ENCODE measurements at places on chromosomes 16 and 17.

GRCh38 chr16:84763629-84764028 lies 56.2 kb upstream of the CRISPLD2 start:
- no peak for DNase-seq

DNA sequence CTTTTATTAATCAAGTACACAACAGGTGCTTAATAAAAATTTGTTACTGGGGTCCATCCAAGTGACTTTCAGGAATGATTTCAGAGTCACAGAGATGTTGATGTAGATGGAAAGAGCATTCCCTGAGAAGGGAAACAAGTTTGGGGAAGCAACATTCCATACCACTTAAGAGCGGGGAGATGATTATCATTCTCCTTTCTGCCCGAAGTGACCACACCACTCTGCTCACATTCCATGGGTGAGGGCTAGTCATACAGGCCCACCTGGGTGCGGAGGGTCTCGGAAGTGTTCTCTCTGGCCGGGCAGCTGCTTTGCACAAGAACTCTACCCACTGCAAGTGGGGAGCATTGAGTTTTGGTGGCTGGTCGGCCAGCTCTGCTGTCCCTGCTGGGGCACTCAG lies 231.4 kb downstream of the SNX29 start:
- DNase-seq, result no peak

DNA sequence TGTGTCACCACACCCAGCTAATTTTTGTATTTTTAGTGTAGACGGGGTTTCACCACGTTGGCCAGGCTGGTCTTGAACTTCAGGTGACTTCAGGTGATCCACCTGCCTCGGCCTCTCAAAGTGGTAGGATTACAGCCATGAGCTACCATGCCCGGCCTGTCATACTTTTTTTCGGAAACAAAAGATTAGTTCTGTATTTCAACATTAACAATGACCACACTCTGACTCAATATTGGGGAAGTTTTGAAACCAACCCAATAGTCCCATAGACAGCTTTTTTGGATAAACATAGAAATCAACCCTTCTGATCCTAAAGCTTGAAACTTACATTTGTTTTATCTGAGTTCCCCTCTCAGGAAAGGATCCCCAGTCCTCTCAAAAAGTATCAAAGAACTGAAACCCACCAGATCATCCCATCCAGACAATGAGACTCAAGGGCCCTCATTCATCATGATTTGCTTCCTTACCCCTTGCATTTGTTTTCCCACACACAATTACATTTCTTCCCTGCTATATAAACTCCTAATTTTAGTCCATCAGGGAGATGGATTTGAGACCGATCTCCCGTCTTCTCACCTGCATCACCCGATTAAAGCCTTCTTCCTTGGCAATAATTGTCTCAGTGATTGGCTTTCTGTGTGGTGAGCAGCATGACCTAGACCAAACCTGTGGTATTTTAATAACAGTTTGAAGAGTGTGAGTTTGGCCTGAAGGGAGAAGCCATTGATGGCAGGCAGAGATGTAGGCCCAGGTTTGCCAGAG lies 7.2 kb upstream of the AGRP start:
- no peak for DNase-seq

DNA sequence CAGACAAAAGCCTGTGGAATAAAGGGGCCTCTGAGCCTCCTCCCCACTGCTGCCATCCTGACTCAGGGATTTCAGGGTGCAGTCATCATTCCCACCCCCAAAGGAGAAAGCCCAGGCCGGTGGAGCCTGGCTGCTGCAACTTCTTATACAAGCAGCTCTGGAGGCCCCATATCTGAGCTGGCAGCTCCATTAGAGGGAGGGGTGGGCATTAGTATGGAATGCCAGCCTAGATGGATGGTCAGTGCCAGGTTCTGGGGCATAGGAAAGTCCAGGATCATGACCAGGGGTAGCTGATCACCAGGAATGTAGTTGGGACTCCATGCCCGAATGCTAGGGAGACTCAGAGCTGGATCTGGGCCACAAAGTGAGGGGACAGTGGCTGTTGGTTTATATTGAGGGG lies 581.0 kb downstream of the KCNJ18 start:
- no peak for DNase-seq

DNA sequence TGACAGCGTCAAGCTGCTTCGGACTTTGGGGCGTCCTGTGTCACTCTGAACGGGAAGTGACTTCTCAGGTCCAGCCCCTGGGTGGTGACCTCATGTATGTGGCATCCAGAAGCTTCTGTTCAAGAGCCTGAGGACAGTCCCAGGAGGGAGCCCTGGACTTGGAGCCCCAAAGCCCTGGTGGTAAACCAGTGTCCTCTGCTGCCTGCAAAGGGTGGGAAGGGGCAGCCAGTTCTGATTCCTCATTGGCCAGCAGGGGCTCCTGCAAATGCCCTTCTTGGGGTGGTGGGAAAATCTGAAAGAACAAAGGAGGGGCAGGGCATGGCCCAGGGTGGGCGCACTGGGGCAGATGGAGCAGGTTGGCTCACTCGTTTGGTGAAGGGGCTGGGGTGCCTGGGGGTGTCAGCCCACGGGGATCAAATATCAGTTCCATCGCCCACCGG lies 1.6 kb downstream of the OSGIN1 start:
- peak; percentile 60 for DNase-seq

DNA sequence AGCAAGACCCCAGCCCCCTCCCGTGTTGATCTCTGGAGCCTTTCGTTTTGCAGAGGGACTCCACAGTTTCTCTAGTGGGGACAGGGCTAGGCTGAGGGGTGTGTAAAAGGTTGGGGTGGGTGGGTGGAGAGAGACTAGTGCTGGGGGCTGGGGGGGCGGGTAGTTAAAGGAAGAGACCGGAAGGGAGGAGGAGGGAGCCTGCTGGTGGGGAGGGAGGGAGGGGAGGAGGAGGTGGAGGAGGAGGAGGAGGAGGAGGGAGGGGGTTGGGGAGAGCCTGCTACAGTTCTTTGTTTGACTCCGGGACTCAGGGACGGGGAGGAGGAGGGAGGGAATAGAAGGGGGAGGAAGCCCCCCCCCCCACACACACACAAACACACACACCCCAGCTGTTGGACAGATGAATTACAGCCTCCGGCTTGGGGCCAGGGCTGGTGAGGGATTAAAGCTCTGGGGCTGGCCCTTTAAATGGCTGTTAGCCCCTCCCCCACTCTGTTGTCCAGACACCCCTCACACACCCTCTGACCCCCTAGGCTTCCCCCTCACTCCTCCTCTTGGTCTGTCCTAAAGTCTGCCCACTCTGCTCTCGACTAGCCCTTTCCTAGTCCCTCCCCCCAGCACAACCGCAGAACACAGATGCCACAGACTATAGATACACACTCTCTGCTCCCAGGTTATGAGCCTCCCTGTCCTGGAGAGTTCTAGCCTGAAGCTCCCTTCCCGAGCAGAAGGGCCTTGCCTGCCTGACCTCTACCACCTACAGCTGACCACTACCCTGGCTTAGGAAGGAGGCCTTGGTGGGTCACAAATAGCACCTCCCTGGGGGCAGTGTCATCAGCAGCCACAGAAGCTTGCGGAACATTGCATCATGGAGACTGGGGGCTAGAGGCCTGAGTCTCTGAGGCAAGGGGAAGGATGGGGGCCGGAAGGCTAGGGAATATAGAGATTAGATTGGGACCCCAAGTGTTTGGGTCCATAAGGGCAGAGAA lies 4.4 kb downstream of the KDM6B start:
- DNase-seq, result no peak

- DNase-seq, result no peak
Measured at GRCh38 chr16:59840169-59840568, 1106.1 kb upstream of the GOT2 start.

GRCh38 chr17:35844547-35844946 lies 24.1 kb downstream of the HEATR9 start:
- DNase-seq, result no peak

DNA sequence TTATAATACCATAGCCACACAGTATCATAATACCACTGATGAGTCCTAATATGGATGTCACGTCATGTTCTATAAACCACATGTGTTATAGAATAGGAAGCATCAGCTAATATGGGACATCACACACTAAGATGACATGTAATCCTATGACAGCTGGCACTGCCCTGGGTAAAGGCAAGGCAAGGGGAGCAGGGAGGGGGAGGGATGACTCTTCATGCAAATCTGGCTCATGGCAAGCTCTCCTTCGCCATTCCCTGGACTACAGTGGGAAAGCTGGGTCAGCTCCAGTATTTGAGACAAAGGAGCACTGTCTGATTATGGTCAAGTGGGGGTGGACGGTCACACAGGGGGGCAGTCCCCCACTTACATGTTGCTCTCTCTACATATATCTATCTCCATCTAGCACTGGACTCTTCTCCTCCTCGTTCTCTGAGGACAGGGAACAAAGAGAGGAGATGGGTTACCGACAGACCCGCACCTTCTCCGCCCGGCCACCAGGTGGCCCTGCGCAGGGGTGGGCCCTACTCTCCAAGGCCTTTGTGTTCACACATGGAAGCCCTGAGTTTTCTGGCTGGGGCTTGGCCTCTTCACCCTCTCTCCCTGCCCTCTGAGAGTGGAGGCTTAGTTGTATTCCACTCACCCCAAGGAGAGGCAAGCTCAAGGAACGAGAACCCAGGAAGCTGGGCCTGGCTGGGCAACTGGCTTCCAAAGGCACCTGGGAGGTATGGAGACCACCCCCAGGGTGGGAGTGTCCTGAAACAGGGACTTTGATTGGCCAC lies 23.4 kb upstream of the MPO start:
- peak; percentile 34 for DNase-seq

- DNase-seq, result no peak
Measured at GRCh38 chr16:30588651-30589050, 3.2 kb upstream of the ZNF785 start.

GRCh38 chr17:67602974-67603373 lies 114.8 kb upstream of the NOL11 start:
- DNase-seq, result no peak

DNA sequence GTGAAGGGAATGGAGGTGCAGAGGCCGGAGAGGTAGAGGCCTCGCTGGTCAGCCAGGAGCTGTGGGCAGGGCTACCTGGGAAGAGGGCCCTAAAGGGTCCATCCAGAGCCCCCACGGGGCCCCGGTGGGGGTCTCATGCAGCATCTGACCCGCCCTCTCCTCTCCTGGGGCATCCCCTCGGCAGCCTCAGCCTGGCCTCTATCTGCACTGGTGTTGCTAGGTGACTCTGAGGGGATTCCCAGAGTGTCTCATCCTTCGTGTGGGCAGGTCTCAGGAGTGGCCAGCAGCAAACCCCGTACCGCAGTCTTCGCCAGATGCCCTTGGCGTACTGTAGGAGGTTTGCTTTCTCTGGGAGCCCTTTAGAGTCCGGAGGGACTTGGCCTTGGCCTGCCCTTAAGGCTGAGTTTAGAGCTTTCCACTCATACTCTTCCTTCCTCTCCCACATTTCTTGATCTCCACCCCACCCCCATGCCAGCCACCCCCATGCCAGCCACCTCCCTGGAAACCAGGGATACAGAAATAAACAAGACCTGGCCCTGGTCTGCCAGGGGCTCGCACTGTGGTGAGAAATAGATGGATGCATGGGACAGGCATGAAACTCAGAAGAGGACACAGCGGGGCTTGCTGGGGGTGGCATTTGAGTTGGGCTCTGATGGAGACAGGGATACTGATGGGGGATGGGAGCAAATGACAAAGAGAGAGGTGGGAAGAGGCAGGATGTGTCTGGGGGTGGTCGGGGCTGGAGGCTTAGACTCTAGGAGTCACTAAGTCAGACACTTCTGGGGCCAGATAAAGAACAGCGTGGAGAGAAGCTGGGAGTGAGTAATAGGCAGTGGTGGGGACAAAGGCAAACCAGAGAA lies 9.9 kb downstream of the SLC5A10 start:
- peak; percentile 32 for DNase-seq

DNA sequence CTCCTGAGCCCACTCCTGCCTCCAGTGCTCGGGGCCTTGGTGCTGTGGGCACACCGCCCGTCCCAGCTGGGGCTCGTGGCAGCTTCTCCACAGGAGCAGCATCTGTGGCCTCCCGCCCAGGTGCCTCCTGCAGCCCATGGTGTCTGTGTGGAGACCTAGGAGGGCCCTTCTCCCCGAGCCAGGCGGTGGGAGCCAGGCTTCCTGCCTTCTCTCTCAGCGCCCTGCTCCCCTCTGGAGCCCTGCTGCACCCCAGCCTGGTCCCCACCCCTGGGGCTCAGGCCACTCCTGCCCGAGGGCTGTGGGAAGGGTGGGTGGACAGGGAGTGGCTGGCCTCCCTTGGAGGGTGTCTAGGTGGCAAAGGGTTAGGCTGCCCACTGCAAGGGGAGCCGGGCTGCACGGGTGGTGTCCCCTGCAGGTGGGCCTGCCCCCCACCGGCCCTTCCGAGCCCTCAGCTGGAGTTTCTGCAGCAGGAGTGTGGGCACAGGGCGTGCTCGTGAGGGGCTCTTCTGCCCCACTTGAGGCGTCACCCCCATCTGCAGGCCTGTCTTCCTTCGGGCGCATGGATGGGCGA lies 11.0 kb downstream of the CENPX start:
- no peak for DNase-seq
